ENCODE measurements at places on chromosomes 16 and 17. TPM values are rescaled to one million over a fixed set of nuclear protein-coding genes. Genes with fewer than 3 reads are reported as not detected.
A peak's percentile ranks its signal among the peaks of the same experiment; 100 is the strongest.

Gene DNAH2
- polyA plus RNA-seq = not detected

Gene CUEDC1
- polyA plus RNA-seq = 0.55 TPM

Gene RGS11
- not detected for polyA plus RNA-seq

Gene TMC5
- not detected for polyA plus RNA-seq

Gene GLTPD2
- not detected for polyA plus RNA-seq

Gene SEPTIN1
- 133 TPM for polyA plus RNA-seq

Gene NUDT21
- 152 TPM for polyA plus RNA-seq

Gene NPIPB9
- 0.47 TPM for polyA plus RNA-seq

Gene RHBDL1
- not detected for polyA plus RNA-seq

Gene ACSM3
- polyA plus RNA-seq = 7.3 TPM

Gene HSD17B2
- polyA plus RNA-seq = not detected

Gene AFMID
- polyA plus RNA-seq = 41.3 TPM

Gene ARHGDIG
- not detected for polyA plus RNA-seq

Gene SLC52A1
- polyA plus RNA-seq = not detected

- DNase-seq = no peak
Measured at GRCh38 chr17:49739641-49740271, 24.2 kb downstream of the FAM117A start.

DNA sequence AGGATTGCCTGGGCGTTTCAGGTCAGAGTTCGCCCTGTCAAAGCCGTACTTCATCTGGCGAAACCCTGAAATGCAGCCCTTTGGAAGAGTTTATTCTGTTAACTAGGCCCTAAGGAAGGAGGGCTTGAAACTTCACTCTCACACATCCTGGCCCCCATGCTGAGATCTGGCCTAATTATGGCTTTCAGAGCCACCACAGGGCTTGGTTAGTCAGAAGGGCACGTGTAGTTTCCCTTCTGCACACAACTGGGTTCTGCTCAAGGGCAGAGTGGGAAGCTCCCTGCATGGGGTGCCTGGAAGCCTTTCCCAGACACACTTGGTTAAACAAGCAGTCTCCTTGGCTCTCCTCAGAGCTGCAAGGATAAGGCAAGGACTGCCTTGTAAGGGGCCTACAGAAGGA, 397.3 kb downstream of the SHISA9 start:
- no peak for DNase-seq

- DNase-seq = no peak
Measured at GRCh38 chr16:9297437-9298113, 206.1 kb downstream of the HAPSTR1 start.

DNA sequence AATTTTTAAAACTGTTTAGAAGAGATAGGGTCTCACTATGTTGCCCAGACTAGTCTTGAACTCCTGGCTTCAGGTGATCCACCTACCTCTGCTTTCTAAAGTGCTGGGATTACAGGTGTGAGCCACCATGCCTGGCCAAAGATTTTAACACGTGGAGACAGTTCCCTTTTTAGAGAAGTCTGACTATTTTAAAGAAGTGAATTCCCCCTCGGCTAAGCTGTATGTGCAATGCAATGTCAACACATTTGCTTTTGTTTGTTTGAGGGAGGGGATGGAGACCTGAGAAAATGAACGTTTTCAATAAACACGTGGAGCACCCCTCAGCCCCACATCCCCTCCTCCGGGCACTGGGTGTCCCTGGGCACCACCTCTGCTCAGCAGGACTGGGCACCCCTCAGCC, 14.3 kb upstream of the RNPS1 start:
- DNase-seq = no peak

- no peak for DNase-seq
Measured at GRCh38 chr17:63086483-63087185, 120.6 kb downstream of the TANC2 start.

- DNase-seq = no peak
Measured at GRCh38 chr16:9679213-9679767, 502.9 kb downstream of the GRIN2A start.

DNA sequence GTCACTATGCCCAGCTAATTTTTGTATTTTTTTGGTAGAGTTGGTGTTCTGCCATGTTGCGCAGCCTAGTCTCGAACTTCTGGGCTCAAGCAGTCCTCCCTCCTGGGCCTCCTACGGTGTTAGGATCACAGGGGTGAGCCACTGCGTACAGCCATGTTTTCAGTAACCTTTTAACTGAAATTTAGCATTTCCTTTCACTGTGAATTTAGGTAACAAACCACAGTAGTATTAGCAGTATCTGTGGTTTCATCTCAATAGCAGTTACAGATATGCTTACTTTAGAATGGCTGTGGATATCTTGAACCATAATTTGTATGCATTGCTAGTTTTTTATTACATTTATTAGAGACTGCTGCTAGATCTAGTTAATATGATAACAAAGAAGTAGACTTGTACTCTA, 4.3 kb upstream of the RANGRF start:
- no peak for DNase-seq

DNA sequence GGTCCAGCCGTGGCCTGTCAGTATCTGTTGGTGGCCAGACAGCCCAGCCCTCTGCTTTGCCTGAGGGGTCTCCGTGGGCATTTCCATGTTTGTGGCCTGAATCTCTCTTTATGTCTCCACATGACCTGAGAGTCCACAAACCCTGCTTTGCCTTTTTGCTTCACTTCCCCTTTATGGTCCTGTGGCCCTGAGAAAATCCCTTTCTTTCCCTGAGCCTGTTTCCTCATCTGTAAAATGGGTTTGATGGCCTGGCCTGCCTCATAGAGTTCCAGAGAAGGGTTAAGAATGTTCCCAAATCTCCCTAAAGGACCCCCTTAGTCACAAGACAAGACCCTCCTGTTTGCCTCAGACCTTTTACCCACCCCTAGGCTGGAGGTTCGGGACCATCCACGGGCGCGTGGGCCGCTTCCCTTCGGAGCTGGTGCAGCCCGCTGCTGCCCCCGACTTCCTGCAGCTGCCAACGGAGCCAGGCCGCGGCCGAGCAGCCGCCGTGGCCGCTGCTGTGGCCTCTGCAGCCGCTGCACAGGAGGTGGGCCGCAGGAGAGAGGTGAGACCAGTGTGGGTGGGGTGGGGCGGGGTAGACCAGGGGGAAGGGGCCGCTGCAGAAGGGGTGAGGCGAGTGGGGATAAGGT, 26.2 kb upstream of the ALKBH5 start:
- DNase-seq = no peak

DNA sequence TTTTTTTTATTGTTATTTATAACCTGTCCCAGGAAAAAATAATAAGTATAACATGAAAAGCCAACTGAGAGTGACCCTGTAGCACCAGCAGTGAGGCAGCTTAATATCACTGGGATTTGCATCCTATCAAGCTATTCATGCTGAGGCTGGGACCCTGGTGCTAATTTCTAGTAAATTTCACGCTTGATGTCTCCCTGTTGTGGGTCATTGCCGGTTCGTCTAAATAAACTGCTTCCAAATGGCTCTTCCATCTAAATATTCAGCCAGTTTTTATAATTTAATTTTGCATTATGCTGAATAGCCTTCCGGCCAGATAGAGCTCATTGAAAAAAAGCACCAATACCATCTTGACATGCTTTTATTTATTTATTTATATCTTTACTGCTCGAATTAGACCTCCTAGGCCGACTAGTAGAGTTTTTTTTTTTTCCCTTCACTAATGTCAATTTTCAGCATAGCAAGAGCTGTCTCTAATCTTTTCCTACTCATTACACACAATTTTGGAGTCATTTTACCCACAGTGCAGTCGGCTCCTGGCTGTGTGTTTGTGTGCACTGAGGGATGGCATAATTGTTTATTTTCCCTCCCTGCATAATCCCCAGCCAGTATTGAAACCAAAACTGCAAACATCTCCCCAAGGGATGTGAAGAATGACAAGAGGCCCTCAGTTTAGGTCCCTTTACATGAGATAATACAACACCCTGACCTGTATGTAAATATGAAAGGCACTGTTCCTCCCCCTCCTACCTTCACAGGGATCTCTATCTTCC, 168.8 kb downstream of the AATF start:
- no peak for DNase-seq

- DNase-seq = no peak
Measured at GRCh38 chr17:79622122-79622601, 11.3 kb upstream of the RBFOX3 start.

DNA sequence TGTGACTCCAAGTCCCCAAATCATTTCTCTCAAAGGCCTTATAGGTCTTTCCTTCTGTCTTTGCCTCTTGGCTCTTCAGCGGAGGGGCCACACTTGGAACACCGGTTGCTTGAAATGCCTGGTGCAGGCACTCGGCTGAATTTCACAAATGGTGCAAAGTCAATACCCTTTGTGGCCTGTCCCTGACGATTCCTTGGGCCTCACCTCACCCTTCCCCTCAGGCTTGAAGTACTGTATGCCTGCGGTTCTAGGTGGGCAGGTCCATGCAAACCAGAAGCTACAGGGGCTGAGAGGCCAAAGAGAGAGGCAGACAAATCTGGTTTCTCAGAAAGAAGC, 4.1 kb upstream of the B9D1 start:
- no peak for DNase-seq

- DNase-seq = peak; percentile 81
Measured at GRCh38 chr17:35046740-35047283, 16.7 kb downstream of the RFFL start.

GRCh38 chr16:48168075-48168474, 12.3 kb upstream of the ABCC12 start:
- DNase-seq = no peak

GRCh38 chr17:63634163-63634562, 11.9 kb downstream of the MAP3K3 start:
- no peak for DNase-seq

DNA sequence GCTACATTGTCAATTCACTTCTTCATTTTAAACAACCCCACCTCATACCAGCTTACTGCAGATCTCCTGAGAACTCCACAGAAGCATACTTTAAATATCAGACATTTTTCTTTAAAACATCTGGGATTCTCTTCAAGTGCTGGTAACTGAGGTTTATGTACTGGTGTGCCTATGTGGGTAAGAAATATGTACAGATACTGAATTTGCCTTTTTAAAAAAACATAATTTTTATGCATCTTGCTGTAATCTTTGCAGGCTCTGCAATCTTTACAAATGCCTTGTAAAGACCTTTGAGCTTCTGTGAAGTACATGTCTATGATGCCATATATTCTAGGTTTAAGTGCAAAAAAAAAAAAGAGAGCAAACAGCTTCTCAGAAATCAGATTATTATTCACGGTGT, 127.6 kb upstream of the NOG start:
- DNase-seq = no peak

DNA sequence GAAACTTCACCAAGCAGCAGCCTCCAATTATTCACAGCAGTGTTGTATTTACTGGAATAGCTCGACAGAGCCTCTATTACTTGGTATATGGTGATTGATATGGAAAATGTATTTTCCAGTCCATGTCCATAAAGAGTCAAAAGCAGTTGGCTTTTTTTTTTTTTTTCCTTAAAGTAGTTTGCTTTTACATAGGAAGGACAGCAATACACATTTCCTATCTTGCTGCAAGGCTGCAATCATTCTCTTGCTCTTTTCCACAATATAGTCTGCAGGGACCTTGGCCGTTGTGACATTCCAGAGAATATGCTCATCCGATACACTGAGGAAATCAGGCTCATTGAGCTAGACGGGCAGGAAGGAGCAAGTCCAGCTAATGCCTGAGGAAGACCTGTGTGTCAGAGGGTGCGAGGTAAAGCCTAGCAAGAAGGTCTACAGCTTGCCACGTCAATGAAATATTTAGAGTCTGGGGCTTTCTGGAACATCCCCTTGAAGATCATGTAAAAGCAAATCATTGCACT, 131.1 kb downstream of the ENGASE start:
- DNase-seq = no peak

DNA sequence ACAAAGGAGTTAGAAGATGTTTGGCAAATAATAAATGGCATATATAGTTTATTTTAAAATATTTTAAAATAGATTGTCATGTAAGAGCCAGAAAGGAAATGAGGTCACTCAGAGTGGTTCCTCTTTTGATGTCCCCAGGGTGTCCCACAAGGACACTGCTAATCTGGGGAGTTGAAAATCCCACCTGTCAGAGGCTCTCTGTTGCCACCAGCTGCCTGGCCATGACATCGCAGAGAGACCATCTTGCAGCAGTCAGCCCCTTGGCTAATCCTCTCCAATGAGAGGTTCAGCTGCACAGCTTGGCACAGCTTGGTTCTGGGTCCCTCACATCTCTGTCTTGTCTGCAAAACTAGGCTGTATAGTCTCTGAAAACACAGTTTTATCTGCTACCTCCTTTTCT, 11.0 kb upstream of the RBFOX1 start:
- DNase-seq = no peak

DNA sequence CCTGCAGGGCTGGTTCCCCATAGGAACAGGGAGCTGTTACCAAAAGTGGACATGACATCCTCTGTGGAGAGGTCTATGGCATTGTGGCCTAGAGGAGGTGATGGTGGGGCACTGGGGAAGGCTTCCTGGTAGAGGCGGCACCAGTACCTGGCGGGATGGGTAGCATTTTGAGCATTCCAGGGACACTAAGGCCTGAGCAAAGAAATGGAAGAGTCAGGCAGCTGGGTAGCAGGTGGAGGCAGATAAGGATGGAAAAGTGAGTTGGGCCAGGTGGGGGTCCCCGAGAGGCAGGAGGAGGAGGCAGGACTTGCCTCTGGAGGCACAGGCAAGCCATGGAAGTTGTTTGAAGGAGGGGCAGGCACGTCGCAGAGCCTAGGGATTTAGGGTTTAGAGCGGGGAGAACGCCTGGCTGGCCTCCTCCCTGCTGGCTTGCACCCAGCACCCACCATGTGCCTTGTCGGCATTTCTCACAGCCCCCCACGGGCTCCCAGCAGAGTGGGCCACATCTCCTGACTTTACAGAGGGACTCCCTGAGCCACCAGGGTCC, 5.1 kb upstream of the ADCY7 start:
- no peak for DNase-seq

- DNase-seq = no peak
Measured at GRCh38 chr17:77311371-77311981, 170.7 kb downstream of the SEC14L1 start.

- DNase-seq = no peak
Measured at GRCh38 chr16:57611181-57611580, 17.2 kb upstream of the ADGRG1 start.

GRCh38 chr17:41680426-41681040, 8.2 kb upstream of the EIF1 start:
- DNase-seq = no peak

GRCh38 chr17:73968680-73969079, 234.8 kb upstream of the RPL38 start:
- DNase-seq = no peak

DNA sequence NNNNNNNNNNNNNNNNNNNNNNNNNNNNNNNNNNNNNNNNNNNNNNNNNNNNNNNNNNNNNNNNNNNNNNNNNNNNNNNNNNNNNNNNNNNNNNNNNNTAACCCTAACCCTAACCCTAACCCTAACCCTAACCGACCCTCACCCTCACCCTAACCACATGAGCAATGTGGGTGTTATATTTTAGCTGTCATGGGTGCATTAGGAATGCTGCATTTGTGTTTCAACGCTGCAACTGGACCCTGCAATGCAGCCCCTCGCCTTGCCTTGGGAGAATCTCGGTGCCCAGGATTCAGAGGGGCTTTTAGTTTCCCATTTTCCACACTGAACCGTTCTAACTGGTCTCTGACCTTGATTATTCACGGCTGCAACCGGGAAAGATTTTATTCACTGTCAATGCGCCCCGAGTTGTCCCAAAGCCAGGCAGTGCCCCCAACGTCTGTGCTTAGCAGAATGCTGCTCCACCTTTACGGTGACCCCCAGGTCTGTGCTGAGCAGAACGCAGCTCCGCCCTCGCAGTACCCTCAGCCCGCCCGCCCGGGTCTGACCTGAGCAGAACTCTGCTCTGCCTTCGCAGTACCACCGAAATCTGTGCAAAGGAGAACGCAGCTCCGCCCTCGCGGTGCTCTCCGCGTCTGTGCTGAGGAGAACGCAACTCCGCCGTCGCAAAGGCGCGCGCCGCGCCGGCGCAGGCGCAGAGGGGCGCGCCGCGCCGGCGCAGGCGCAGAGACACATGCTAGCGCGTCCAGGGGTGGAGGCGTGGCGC, 43.3 kb downstream of the POLR3K start:
- no peak for DNase-seq
